NCI-H1105 (cell line): ENCODE measurements at places on chromosomes 6 and 20.

DNA sequence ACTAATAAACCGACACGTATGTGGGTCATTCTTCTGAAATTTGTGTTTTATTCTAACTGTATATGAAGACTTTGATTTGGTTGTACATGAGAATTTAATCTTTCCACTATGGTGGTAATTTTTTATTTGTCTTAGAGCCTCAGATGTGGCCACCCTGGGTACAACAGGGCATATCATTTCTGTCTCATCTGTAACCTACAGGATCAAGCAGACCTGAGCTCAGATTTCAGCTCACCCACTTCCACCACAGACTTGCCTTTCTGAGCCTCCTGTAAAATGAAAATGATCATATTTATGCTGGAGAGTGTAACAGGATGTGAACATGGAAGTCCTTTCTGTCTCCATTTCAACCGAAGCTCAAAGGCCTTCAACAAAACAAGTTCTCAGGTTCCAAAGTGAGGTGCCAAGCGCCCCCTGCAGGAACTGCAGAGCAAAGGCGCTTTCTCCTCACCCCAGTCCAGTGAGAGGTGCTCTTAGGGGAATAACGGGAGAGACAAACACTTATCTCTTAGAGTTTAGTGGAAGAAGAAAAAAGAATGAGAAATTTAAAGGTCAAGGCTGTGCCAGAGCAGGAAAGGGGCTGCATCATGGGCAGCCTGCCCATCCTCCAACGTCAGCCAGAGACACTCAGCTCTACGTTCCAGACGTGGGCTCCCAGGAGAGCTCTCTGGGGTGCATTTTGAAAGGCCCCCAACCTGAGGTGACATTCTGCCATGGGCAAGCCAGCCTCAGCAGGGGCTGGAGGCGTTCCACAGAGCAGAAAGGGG is 23.0 kb upstream of the CD24 start:
- DNase-seq = peak; percentile 40

DNA sequence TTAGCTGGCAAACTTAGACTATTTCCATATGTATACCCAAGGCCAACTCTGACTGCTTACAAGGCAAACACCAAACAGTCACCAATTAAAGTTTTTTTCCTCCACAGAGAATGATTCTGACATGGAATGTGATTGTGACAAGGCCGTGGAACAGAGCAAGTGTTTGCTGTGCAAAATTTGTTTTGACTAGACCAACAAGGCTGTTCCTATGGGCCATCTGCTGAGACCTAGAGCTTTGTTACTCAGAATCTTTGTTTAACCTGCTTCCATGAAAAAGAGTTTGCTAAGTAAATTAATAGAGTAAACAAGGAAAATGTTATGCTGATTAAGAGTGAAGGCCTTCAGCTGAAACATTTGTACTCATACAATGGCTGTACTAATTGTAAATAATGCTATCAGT is 51.6 kb upstream of the IMPG1 start:
- DNase-seq = no peak

- DNase-seq = no peak
These were observed 67.1 kb upstream of the KCNQ5 start for GRCh38 chr6:72554761-72555221.

DNA sequence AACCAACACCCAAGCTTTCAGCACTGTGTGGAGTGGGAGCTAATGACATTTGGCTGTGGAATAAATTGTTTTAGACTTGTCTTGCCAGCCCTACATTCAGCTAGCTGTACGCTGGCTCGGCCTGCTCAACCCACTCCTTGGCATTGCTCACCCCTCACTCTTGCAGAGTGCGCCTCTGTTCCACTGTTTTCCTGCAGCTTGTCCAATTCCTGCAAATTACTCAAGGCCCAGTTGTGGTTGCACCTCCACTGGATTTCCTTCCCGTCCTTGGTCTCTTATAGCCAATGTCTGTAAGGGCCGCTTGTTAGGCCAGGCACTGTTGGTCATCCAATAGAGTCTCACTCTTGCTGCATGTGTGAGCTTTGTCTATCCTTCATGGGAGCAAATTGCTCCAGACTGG is 289.2 kb upstream of the RNF24 start:
- DNase-seq = no peak

GRCh38 chr6:31580438-31580740 is 1.8 kb downstream of the LTB start:
- DNase-seq = no peak

- peak; percentile 19 for DNase-seq
These were observed 497 bp downstream of the ACSS1 start for GRCh38 chr20:25057234-25058050.

DNA sequence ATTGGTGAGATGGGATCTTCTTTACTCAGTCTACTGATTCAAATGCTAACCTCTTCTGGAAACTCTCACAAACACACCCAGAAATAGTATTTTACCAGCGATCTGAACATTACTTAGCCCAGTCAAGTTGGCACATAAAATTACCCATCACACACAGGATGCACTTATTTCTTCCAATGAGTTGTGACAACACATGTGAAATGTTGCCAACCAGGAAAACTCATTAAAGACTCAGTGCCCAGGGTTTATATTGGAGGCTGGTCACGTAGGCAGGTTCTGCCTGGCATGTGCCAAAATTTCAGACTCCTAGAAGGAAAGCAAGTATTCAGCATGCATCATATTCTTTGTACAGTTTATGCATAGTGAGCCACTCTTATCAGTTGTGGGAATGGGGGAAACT is 443.3 kb downstream of the EPM2A start:
- DNase-seq = no peak

GRCh38 chr6:169378620-169379381 is 125.2 kb upstream of the THBS2 start:
- DNase-seq = no peak

DNA sequence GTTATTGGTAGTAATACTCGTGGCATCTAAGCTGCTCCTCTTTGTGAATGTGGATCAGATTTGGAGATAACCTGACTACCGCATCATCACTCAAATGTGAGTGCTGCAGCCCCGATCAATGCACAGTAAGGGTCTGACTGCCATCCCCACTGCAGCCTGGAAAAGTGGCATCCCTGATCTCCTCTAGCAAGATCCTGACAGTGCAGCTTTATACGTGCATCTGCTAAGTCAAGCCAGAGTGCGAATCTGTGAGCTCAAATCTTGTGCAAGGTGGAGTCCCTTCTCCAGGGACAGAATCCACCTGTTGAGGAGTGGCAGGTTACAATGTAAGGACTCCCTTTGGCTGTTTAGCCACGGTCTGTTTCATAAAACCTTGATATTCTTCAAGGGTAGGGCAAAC is 215.0 kb upstream of the EXOC2 start:
- no peak for DNase-seq

GRCh38 chr20:42110301-42110700 is 492.1 kb upstream of the CHD6 start:
- no peak for DNase-seq

DNA sequence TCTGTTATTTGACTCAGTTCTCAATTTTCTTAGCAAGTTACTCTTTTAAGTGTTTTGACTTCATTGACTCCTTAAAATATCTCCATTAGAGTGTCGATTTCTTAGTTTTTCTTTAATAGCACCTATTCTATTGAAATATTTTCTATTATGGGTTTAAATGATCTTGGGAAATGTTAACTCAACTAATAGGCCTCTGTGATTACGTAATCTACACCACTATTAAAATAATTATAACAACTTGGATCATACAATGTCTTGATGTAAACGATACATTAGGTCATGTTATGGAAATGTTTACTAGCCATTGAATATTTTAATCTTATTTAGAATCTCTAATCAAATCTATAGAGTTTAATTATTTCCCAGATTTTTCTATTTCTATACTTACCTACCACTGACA is 550.0 kb downstream of the EYS start:
- no peak for DNase-seq

DNA sequence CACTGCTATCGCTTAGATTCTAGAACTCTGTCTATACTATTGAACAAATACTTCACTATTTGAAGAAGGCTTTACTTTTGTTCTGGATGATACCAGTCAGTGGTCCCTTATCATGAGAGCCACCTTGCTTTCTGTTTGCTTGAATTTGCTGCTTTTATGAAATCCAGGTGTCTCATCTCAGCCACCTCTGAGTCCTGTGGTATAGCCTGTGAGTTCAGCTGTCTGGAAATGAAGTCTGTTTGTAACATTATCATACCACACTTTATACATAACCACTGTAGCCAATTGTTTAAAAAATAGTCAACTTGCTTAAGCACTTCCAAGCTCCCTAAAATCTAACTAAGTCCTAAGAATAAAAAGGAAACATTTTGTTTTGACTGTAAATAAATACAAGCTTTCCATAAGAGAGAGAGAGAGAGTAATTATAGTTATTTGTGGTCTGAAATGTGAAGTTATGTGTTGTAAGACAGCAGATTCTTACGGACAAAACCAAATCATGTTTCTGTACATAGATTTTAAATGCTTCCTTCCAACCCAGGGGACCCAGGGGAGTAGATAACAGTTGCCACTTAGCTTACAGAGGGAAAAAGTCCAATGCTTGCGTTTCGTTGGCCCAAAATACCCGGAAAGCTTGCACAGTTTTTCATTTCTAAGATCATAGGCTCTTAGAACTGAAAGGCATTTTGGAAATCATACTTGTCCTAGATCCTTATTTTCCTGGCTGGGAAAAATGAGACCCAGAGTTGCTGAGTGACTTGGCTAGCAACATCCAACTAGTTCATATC is 1107.8 kb upstream of the FLRT3 start:
- DNase-seq = no peak

- peak; percentile 89 for DNase-seq
These were observed 731.6 kb upstream of the MMS22L start for GRCh38 chr6:98014442-98015201.

DNA sequence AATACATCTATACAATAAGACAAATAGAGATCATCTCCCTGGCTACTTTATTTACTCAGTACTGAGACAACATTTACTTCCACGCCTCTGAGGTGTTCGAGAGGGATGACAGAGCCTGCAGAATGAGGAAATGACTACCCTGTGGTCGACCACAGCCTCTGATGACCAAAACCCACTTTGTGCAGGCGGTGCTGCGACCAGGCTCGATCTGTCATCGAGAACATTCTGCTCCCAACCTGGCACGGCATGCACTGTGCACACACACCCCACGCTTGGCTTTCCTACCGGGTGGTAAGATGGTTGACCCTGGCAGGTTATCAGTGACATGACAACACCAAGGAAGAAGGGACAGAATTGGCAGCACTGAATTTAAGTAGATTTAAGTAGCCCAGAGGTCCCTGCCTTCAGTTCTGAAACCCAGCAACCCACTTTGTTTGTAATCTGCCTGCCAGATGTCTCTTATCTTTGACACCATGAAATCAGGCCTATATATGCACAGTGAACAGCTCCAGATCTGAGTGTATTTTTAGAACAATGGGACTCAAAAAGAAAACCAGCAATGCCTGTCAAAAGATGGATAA is 42.6 kb downstream of the TTI1 start:
- DNase-seq = no peak

DNA sequence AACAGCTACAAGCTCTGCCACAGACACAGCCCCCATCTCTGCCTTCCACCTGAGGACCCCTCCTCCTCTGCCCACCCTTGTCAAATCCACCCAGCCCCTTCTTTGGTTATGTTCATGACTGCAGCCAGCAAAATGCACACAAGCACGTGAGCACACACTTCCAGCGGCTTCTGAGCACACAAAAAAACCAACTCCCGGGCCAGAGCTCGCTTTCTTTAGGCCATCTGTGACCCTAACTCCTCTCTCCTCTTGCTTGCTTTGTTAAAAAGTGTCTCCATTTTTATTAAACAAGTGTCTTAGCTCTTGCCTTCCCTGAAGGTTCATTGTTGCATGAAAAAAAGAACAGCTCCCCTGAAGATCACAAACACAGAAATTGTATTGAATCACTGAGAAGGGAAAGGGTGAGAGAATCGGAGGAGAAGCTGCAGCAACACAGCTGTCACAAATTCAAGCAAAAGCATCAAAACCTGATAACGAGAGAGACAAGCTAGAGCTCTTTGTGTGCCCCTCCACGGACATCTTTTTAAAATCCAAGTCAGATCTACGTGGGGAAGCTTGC is 142.1 kb downstream of the CD83 start:
- DNase-seq = no peak

GRCh38 chr6:44009425-44010321 is 117.6 kb downstream of the MRPL14 start:
- no peak for DNase-seq

GRCh38 chr6:13431861-13432465 is 55.4 kb downstream of the GFOD1 start:
- no peak for DNase-seq

GRCh38 chr20:51182571-51182970 is 159.7 kb upstream of the KCNG1 start:
- no peak for DNase-seq

DNA sequence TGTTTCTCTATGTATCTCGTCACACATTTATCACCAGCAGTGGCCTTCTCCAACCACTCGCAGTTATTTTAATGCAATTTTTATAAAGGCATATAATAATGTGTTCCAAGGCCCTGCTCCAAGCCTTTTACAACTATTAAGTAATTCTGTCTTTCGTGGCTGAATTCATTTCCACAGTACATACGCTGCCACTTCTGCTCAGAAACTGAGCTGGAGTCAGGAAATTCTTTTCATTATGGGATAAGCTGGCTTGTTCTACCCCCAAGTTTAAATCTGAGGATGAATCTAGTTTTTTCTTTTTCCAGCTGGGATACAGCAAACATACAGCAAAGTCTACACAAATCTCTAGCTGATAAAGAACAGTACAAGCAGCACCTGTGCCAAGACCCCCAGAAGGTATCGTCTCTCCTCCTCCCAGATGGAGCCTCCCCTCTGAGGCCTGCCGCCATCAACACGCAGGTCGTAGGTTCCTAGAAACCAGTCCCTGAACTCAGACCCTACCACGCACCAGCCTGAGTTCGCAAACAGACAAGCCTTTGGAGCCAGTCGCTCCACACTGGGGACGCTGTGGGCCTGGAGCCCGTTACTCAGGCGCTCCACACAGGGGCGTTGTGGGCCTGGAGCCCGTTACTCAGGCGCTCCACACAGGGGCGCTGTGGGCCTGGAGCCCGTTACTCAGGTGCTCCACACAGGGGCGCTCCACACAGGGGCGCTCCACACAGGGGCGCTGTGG is 263.5 kb downstream of the THBS2 start:
- DNase-seq = no peak

GRCh38 chr20:48983423-48984400 is 62.2 kb downstream of the ARFGEF2 start:
- no peak for DNase-seq

DNA sequence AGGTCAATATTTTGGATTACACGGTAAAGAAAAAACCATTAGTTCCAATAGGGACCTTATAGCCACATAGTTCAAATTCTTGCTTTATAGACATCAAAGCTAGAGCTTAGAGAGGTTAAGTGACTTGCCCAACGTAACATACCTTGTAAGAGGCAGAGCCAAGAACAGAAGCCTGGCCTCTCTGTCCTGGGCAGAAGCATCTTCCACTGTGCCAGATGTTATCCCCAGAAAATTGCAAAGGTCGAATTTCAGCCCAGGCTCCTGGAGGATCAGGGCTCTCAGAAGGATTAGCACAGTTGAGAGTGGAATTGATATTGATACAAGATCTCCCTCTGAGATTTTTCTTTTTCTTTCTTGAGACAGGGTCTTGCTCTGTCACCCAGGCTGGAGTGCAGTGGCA is 6.1 kb downstream of the SMIM28 start:
- DNase-seq = no peak

GRCh38 chr20:50712771-50713656 is 18.4 kb upstream of the PARD6B start:
- no peak for DNase-seq
